Cortex of kidney (tissue), 1 donor: ENCODE measurements at places on chromosomes 4 and X.

- no peak for DNase-seq
These were observed 39.3 kb downstream of the ELF2 start for GRCh38 chr4:139137763-139138162.

- DNase-seq = no peak
These were observed 24.4 kb downstream of the TNIP3 start for GRCh38 chr4:121139533-121140222.

DNA sequence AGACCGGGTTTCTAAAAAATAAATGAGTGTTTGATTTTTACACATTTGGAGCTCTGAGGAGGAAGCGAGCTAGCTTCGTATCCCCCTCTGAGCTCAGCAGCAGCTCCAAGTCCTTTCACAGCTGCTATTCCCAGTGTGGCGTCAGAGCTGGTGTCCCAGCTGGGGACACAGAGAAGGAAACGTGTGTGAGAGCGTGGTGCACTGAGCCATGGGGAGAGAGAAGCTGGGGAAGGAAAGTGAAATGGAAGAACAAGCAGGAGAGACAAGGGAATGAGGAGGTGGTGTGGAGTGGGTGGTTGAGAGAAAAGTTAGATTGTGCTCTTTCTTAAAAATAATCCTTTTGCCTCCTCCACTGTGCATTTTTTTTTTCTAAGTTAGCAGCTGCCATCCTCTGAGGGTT is 79.5 kb upstream of the SLC4A4 start:
- DNase-seq = no peak

DNA sequence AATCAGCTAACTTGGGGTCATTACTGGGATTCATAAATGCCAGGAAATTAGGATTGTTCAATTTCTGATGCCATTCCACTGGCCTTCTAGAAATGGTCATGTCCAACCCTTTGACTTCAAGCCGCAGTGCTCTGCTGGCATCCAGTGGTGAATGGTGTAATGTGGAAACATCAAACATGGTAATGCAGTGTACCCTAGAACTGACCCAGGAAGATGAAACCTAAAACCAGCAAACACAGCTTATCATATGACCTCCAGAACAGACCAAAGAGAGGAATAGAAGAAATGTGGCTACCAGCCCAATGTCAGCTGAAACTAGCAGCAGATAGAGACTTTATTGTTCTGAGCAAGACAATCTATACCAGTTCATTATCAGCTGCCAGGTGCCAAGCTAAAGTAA is 13.8 kb downstream of the CXCL13 start:
- no peak for DNase-seq

DNA sequence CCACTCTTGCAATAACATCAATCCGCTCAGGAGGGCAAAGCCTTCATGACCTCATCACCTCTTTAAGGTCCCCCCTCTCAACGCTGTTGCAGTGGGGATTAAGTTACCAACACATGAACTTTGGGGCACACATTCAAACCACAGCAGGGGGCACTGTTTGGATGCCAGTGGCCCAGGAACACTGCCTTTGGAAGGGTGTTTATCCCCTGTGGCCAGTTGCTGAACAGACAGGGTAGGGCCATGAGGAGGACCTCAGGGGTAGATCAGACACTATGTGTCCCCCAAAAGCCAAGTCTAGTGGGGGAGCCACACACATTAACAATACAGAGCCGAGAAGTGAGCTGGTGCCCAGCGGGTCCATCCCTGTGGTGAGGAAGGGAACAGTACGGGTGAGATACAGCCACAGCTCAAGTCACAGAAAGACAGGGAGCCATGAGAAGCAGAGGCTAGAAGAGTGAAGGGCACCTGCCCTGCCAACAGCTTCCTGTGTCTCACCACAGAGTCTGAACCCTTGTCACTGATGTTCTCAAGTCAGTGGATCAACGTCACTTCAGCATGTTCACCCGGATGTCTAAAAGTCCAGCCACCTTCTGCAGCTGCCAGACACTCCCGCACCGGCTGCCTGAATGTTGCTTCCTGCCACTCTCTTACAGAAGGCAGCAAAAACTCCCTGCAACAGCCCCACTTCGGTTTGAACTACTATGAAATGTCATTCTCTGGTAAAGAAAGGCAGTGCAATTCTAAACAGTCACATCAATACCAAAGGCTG is 19.9 kb upstream of the MXD4 start:
- no peak for DNase-seq

DNA sequence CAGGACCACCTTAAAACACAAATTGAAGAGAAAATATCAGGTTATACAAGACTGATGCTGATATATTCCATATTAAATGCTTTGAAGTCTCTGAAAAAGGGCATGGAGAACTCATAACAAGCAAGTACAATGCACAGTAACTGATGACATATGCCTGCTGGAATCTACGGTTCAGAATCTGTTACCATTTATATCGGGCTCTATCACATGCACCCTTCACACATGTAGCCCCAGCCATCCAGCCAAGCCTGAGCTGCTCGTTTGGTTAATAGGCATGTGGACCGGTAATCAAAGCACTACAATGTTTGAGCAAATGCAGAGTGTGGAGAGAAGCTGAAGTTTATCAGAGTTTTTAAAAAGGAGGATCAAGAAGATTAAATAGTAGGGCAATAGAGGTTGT is 11.8 kb downstream of the COMMD8 start:
- no peak for DNase-seq

GRCh38 chrX:3295731-3296130 is 50.7 kb downstream of the MXRA5 start:
- no peak for DNase-seq

GRCh38 chr4:85787133-85787532 is 312.2 kb downstream of the ARHGAP24 start:
- DNase-seq = no peak

- DNase-seq = no peak
These were observed 134.6 kb downstream of the KDM6A start for GRCh38 chrX:45007598-45007997.
